ENCODE measurements at places on chromosomes 13 and 19.
A peak's percentile ranks its signal among the peaks of the same experiment; 100 is the strongest.

GRCh38 chr13:96991072-96991471 lies 3.2 kb downstream of the OXGR1 start:
- no peak for DNase-seq

DNA sequence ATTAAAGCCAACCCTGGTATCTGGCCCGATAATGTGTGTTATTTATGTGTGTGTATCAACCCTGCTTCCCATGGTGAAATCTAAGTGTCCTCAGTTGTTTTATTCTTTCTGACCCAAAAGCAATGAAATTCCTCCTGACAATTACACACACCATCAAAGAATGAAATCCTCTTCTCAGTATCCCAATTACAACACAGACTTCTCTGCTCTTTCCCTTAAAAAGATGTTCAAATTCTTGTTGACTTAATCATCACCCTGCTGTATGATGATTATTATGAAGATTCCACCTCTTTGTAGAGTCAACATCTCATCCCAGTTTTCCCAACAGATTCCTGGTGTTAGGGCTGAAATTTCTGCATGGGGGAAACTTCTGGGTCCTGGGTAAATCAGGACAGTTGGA lies 8.9 kb upstream of the TRPC4 start:
- DNase-seq = no peak

DNA sequence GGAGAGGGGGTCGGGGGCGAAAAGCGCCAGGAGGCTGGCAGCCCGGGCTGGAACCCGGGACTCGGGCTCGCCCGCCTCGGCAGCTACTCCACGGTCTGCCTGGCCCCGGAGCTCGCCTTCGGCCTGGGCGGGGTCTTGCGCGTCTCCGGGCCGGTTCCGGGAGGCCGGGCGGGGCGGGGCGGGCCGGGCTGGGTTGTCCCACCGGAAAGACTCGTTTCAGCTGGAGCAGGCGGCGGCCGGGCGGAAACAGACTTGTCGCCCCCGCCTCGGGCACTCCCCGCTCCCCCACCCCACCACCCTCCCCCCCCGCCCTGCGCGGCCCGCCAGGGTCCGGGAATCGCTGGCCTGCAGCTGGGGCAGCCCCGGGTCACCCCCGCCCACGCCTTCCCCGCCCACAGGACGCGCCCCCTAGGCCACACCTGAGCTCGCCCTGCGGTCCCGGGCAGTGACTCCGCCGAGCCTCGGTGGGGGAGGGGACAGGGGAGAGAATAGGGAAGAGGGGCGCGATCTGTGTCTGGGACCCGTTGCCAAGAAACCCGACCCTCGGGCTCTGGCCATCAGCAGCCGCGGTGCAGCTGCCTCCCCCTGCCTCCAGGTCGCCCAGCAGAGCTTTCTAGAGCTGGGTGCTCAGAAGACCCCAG lies 109.4 kb downstream of the KCTD15 start:
- DNase-seq = peak; percentile 6

- DNase-seq = peak; percentile 19
These were observed 21.1 kb downstream of the PROSER1 start for GRCh38 chr13:39016787-39017186.

DNA sequence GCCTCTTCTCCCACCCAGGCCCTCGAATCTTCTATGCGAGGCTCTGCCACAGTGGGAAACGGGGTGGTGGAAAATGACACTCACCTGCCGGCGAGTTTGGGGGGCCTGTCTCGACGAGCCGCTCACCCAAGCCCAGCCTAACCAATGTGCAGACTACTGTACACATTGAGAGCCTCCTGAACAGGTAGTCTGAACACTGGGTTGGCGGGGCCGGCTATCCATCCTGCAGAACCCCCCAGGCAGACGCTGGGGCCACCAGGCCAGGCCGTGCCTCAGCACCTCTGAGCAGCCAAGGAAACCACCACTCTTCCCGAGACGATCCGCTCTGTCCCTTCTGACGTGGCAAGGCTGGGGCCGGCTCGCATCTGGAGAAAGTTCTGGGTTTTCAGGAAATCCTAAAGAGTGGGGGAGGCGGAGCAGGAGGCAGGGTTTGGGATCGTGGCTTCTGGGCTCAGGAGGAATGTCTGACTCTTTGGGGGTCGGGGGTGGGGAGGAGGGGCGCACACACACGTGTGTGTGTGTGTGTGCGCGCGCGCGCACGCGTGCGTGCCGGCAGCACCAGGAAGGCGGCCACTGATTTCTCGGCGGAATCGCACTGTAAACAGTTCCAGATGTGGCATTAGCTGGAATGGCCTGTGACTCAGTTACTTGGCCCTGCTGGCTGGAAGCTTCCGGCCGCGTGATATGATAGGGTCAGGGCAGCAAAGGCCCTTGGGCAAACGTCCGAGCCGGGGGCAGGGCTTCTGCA lies 18.5 kb downstream of the TMED1 start:
- no peak for DNase-seq

GRCh38 chr13:110326263-110326904 lies 19.3 kb downstream of the COL4A2 start:
- DNase-seq = no peak

DNA sequence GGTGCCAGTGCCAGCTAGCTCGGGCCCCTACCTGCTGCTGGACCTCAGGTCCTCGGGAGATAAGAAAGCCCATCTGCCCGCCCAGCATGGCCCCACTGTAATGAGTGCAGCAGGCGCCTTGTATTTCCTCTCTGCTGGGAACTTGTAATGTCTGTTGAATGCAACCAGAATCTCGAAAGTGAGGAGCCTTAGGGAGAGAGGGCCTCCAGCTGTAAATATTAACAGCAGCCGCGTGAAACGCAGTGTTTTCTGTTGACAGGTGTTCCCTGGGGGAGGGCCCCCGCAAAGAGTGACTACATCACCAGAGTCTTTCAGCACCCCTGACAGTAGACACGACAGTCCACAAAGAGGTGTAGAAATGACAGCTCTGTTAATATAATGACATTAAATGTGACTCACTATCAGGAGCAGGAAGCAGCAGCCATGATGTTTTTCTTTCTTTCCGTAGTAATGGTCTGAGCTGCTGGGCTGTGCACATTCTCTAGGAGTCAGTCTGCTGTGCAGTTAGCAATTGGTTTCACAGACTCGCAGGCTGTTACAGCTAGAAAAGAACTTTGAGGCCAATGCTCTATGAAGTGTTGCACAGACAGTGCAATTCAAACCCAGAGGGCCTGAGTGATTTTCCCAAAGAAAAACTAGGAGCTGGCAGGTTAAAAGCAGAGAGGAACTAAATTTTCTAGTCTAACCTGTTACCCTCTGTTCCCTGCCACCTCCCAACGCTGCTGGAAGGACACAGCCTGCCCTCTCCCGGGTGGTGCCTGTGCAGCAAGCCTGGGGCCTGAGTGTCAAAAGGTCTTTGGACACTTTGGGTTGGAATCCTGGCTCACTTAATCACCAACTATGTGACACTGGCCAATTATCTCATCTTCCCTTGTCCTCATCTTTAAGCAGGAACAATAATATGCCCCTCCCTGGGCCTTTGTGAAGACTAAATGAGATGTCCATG lies 58.6 kb upstream of the WASF3 start:
- no peak for DNase-seq

- DNase-seq = peak; percentile 61
These were observed 579.5 kb downstream of the UQCRFS1 start for GRCh38 chr19:28633319-28634018.

DNA sequence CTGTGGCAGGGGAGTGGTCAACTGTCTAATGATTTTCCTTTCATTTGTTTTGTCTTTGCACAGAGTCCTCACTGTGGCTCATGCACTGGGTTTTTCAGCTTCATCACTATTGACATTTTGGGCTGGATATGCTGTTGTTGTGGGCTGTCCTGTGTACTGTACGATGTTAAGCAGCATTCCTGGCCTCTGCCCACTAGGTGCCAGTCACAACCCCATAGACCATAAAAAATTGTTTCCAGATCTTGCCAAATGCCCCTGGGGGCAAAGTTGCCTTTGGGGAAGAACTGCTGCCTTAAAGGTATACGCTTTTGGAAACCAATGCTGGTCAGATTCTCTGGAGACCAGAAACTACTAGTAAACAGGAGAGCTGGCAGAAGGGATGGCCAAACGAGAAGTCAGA lies 310.4 kb downstream of the SPRY2 start:
- no peak for DNase-seq

- DNase-seq = no peak
These were observed 23.8 kb downstream of the ZNF160 start for GRCh38 chr19:53079313-53079924.

- no peak for DNase-seq
These were observed 3.5 kb downstream of the RNF113B start for GRCh38 chr13:98173431-98174152.

- DNase-seq = no peak
These were observed 933.1 kb downstream of the DIAPH3 start for GRCh38 chr13:59230484-59231264.

- no peak for DNase-seq
These were observed 1.7 kb upstream of the USPL1 start for GRCh38 chr13:30615866-30616541.

- DNase-seq = no peak
These were observed 153.1 kb downstream of the KDM4B start for GRCh38 chr19:5122121-5122400.

DNA sequence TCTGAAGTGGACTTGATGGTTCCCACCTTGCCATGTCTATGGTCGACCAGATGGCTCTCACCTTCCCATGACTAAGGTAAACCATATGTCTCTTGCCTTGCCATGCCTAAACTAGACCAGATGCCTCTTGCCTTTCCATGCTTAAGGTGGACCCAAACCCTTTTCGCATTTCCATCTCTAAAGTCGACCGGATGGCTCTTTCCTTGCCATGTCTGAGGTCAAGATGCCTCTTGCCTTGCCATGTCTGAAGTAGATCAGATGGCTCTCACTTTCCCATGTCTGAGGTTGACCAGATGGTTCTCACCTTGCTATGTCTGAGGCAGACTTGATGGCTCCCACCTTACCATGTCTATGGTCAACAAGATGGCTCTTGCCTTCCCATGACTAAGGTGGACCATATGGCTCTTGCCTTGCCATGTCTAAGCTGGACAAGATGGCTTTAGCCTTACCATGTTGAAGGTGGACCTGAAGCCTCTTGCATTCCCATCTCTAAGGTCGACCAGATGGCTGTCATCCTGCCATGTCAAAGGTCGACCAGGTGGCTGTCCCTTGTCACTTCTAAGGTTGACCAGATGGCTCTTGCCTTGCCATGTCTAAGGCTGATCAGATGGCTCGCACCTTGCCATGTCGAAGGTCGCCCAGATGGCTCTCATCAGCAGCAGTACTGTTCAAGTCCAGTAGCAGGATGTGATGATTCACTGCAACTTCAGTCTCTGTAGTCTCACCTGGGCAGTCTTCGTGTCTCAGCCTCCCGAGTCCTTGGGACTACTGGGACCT lies 1439.4 kb downstream of the UQCRFS1 start:
- no peak for DNase-seq

DNA sequence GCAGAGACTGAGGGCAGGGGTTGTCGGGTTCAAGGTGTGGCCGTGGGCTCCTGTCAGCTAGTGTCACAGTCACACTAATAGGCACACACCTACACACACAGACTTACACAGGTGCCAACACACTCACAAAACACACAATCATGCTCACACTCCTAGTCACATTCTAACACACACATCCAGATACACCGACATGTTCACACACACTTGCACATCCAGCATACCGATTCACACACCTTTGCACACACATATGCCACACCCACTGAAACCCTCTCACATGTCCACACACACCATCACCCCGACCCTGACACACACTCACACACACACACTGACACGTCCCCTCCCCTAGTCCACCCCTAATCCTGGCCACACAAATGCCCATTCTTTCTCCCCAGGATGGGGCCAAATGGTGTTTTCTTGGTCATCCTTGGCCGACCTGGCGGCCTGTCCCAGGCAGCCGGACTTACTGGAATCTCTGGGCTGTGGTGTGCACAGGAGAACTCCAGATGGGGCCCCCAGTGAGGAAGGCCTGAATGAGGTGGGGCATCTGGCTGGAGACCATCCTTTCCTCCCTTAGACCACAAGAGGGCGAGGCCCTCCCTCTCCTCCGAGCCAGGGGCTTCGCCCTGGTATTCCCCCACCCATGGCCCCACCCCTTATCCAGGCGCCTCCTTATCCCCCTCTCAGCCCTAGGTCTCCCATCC lies 19.1 kb upstream of the PNMA8B start:
- DNase-seq = no peak

GRCh38 chr19:58085348-58085875 lies 12.6 kb downstream of the ZSCAN18 start:
- DNase-seq = no peak

- no peak for DNase-seq
These were observed 14.6 kb upstream of the SERPINE3 start for GRCh38 chr13:51324714-51325420.

DNA sequence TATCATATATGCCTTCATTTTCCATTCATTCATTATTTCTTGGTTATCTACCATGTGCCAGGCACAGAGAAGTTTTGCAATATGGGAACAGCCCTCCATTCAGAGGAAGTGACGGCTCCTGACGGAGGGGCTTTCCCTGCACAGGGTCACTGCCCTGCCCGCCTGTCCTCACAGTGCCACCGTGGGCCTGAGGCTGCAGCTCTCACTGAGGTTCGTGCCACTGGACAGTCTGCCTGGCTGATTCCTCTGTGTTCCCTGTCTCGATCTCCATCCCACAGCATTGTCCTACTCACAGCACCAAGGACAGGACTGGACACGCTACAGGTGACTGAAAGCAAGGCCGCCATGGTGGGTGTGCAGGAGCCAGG lies 92.7 kb downstream of the TSHZ3 start:
- DNase-seq = no peak

- no peak for DNase-seq
These were observed 185.3 kb upstream of the MIR17HG start for GRCh38 chr13:91162180-91162579.

- DNase-seq = peak; percentile 16
These were observed 1.5 kb downstream of the PHF11 start for GRCh38 chr13:49497272-49497671.

All from activated CD4-positive, alpha-beta T cell treated with anti-CD3 and anti-CD28 coated beads for 48 hours (primary cell).